ENCODE measurements at places on chromosomes 2 and 18. TPM values are rescaled to one million over a fixed set of nuclear protein-coding genes. Genes with fewer than 3 reads are reported as not detected.
A peak's percentile ranks its signal among the peaks of the same experiment; 100 is the strongest.

CCDC102B gene
- total RNA-seq = 4.9 TPM

DNA sequence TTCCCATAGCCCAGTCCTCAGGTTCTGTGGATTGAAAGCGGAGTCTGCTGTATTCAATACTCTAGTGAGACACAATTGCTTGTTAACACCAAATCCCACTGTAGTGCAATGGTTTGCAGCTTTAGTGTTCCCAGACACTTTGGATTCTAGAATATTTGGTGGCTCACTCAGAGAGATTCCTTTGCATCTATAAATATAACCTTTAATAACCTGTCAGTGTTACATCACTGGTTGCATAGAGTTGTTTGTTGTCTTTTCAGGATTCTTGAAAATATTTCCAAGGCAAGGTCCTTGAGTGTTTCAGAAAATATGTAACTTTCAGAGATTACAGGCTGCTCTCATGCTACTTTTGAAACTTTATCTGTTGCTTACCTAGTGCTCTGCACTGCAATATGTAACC, 157.5 kb downstream of the ZEB2 start:
- no peak for DNase-seq

GRCh38 chr18:35050705-35051195, 9.5 kb downstream of the MAPRE2 start:
- peak; percentile 24 for DNase-seq

DNA sequence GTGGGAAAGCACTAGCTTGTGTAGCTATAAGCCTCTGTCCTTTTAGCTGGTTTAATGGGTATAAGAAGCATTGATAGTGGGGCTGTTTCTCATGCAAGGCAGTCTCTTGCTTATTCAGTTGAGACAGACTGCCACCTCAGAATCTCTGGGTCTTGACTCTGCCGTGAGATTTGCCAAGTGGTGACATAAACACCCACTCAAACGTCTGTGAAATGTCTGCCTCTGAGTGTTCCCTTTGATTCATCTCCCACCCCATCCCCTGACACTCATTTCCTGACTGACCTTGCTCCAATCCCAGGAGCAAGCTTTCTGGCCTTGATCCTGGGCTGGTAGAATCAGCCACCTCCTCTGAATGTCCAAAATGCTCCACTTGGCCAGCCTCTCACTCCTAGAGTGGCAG, 141.9 kb upstream of the RBMS1 start:
- DNase-seq = no peak

PDCL3 gene
- 3.4 TPM for total RNA-seq

GRCh38 chr2:217981084-217981730, 21.6 kb downstream of the TNS1 start:
- DNase-seq = peak; percentile 6

DES gene
- 12.7 TPM for total RNA-seq

DNA sequence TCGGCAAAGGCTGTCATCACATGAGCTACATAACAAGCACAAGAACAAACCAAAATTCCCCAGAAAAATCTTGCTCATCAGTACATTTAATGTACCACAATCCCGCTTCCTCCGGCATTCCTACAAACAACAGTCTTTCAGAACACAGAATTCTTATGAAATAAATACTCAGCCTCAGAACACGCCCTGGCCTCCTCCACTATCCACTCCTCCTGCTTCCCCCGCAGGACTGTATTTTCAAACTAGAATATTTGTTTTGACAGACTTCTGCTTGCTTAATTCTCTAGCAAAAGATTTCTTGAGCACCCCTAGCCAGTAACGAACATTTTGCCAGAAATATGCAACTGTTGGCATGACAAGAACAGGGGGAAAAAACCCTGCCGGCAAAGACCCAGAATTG, 131.2 kb downstream of the THADA start:
- DNase-seq = no peak

GRCh38 chr2:191169456-191170300, 18.9 kb upstream of the STAT4 start:
- DNase-seq = no peak

OTOF gene
- 0.26 TPM for total RNA-seq

DNA sequence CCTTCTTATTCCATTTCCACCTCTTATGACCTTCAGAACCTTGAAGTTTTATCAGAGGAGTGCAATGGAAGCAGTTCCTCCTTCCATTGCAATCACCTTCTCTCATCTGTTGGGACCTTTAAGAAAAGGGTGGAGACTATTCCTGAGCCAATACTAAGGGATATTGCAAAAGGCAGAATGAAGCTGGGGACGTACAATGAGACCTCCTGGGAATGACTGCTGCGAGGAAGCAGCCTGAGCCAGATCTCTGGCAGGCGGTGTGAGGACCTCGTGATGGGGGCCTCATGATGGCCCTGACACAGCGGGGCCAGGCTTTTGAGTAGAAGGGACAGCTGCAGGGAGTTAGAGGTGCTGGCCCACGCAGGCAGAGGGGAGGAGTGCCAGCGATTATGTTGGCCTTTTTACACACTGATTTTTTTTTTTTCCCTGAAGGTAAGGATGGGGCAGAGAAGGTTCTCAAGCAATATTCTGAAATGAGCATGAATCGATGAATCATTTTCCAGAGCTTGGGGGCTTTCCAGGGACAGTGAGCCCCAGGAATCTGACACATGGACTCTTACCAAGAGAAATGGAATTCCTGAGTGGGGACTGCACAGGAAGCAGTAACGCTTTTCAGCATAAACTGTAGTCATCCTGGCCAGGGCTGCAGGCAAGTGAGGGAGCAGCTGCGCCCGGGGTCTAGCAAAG, 40.0 kb upstream of the LAPTM4A start:
- no peak for DNase-seq

- peak; percentile 52 for DNase-seq
These were observed 1060.6 kb upstream of the FANCL start for GRCh38 chr2:59301466-59302402.

SP140 gene
- total RNA-seq = 0.33 TPM

C18orf54 gene
- total RNA-seq = 2.6 TPM

DNA sequence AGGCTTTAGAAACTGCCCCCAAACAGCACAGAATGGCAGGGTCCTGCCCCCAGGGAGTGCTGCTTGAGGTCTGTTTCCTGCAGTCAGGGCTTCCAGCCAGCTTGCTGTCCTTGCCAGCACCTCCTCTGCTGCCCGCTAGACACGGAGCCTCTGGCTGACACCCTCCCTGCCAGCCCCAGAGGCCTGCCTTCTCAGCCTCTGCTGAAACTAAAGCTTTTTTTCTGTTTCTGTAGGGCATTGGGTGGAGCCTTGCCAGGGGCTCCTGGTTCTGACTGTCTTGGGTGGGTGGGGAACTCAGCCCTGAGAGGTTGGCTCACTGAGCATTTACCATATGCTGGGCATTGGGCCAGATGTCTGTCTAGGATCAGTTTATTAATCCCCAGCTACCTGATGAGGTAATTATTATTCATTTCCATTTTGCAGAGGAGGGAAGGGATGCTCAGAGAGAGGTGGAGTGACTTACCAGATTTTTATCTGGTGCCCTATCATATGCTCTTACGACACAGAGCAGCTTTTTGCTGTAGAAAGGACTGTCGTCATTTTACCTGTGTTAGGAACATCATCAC, 35.4 kb downstream of the INPP4A start:
- peak; percentile 76 for DNase-seq

IL1R1 gene
- total RNA-seq = 55.4 TPM
